ENCODE measurements at places on chromosomes 7 and 10.

DNA sequence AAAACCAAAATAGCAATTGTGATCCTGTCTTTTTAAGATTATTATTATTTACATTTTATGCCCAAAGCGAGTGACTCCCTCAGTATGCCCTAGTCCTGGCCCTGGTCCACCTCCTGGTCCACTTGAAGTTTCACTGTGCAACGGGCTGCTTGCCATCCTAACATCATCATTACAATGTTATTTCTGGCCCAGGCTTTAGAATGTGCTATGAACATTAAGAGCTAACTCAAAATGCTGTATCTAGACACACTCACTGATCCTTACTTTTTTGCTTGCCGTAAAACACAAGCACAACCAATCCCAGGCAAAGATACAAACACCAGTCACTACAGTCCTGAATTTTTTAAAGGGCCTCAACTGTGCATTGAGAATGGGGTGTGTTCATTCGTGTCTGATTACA, 38.4 kb downstream of the RHOBTB1 start:
- DNase-seq, result peak; percentile 6

- DNase-seq, result no peak
Measured at GRCh38 chr10:31063841-31064240, 32.2 kb upstream of the ZNF438 start.

- DNase-seq, result peak; percentile 40
Measured at GRCh38 chr7:155858521-155859061, 46.3 kb upstream of the SHH start.

DNA sequence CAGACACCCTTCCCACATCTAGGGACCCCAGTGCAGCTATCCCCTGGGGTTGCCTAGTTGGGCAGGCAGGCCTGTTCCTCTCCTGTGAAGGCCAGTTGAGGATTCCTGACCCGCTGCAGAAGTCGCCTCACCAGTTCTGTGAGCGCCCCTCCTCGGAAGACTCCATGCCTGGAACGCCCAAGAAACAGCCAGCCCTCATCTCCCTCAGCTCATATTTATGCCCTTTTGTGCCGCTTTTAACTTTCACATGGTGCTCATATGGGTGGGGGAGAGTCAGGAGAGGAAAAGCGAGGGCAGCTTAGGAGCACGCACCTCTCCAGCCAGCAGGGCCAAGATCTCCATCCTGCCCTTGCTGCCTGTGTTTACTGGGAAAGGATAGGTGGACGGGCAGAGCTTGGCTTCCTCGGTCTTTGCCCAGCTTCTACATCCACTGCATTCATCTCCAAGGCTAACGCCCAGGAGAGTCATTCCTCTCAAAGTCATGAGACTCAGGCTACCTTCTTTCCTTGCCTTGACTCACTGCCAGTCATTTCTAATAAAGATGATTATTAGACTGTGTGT, 286.6 kb downstream of the USP6NL start:
- no peak for DNase-seq

DNA sequence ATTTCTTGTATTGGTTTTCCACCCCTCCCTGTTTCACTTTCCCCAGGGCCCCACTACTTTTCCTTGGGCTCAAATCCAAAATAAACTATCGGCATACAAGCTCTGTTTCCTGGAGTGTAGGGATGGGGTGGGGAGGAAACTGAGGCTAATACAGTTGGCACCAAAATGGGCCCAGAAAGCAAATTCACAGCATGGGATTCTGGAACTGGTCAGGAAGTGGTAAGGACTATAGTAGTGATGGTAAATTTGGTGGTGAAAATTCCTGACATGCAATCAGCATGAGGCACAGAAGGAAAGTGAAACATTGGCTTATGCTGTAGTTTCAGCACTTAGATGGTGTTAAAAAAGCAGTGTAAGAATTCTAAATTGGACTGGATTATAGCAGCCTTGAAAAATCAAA, 8.7 kb upstream of the SAMD9L start:
- peak; percentile 61 for DNase-seq

GRCh38 chr10:15163253-15163828, 5.2 kb downstream of the NMT2 start:
- DNase-seq, result no peak

DNA sequence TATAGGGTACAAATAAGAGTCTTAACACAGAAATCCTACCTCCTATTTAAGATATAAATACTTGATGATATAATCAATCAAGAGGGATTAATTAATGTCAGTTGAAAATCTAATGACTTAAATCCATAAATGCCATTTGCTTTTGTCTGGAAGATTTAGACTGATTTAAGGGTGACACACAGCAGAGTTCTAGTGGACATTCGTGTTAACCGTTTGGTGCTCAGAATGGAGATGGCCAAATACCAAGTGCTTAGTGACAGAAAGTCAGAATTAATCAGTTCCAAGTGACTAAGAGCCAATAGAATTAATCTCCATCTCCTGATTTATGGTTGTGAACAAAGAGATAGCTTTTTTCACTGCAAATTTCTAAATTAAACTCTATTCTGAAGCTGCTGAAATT, 36.2 kb downstream of the NAMPT start:
- no peak for DNase-seq

GRCh38 chr7:137933270-137934017, 68.4 kb downstream of the CREB3L2 start:
- DNase-seq, result peak; percentile 75

- no peak for DNase-seq
Measured at GRCh38 chr10:23204773-23205172, 12.7 kb downstream of the PTF1A start.

- no peak for DNase-seq
Measured at GRCh38 chr7:95295397-95295796, 28.9 kb downstream of the PON1 start.

GRCh38 chr10:5486853-5487235, 12.5 kb downstream of the CALML5 start:
- no peak for DNase-seq
